ENCODE measurements at places on chromosomes 7 and 10. TPM values are rescaled to one million over a fixed set of nuclear protein-coding genes. Genes with fewer than 3 reads are reported as not detected.

GRCh38 chr10:11345224-11346054 lies 266.0 kb downstream of the USP6NL start:
- no peak overlapping the region for H3K27ac ChIP-seq
- no peak for DNase-seq
- no peak overlapping the region for H3K4me3 ChIP-seq
- no peaks in the 10 kb centered on the region for H3K27me3 ChIP-seq
- no peaks in the 10 kb centered on the region for H3K36me3 ChIP-seq

The SKIDA1 gene
- 1.2 TPM for total RNA-seq

- no peak overlapping the region for H3K27ac ChIP-seq
- no peaks in the 10 kb centered on the region for H3K36me3 ChIP-seq
- H3K4me1 ChIP-seq: no peaks in the 10 kb centered on the region
- no peak overlapping the region for H3K4me3 ChIP-seq
- DNase-seq: no peak
- H3K27me3 ChIP-seq: no peaks in the 10 kb centered on the region
These were observed 156.6 kb downstream of the PRKAG2 start for GRCh38 chr7:151720280-151720679.

DNA sequence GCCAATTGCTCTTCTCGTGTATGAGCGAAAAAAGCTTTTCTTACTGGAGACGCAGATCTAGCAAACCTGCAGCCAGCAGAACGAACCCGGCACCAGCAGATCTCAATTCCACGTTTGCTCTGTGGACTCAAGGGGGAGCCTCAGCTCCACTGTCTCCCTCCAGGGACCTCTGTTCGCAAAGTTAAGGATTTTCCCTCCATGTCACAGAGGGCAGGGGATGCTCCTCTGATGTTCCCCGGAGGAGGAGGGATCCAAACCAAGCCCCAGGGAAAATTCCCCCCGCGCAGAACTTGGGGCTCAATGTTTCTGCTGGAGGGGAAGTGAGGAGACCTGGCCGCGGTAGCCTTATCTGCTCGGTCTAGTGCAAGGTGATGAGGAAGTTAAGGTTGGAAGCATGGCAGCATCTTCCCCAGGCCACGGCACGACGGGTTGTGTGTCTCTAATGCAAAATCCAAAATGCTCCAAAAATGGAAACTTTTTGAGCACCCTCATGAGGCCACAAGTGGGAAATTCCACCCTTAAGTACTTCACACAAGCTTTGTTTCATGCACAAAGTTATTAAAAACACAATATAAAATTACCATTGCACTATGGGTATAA lies 9.0 kb downstream of the IQCE start:
- no peaks in the 10 kb centered on the region for H3K36me3 ChIP-seq
- no peak overlapping the region for H3K4me3 ChIP-seq
- no peak overlapping the region for H3K27ac ChIP-seq

DNA sequence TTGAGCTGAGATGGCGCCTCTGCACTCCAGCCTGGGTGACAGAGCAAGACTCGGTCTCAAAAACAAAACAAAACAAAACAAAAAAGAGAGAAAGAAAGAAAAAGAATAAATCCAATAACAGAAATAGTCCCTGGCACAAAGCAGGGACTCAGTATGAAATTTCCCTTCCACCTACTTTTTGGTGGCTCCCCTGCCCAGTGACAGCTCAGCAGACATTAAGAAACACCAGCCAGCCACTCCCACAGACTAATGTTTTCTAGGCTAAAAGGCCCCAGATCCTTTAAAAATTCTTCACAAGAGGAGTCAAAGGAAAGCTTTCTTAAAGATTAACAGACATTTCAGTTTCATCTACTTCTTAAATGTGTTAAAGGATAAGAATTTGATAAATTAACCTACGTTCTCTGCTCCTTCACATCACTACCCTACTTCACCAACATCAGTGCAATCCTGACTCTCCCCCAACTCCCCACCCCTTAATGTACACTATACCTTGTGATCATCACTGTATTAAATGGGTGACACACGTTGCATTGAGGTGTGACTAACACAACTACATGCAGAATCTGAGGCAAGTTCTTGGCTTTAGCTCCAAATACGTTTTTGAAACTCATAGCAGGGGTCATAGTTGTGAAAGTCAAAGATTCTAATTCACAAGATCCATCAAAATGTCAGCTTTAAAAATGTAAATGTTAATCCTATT lies 114.5 kb upstream of the CAV2 start:
- no peaks in the 10 kb centered on the region for H3K36me3 ChIP-seq
- no peak overlapping the region for H3K4me3 ChIP-seq
- H3K27ac ChIP-seq: no peak overlapping the region
- H3K27me3 ChIP-seq: no peaks in the 10 kb centered on the region
- H3K4me1 ChIP-seq: no peaks in the 10 kb centered on the region
